ENCODE measurements at places on chromosomes 2 and 18.

DNA sequence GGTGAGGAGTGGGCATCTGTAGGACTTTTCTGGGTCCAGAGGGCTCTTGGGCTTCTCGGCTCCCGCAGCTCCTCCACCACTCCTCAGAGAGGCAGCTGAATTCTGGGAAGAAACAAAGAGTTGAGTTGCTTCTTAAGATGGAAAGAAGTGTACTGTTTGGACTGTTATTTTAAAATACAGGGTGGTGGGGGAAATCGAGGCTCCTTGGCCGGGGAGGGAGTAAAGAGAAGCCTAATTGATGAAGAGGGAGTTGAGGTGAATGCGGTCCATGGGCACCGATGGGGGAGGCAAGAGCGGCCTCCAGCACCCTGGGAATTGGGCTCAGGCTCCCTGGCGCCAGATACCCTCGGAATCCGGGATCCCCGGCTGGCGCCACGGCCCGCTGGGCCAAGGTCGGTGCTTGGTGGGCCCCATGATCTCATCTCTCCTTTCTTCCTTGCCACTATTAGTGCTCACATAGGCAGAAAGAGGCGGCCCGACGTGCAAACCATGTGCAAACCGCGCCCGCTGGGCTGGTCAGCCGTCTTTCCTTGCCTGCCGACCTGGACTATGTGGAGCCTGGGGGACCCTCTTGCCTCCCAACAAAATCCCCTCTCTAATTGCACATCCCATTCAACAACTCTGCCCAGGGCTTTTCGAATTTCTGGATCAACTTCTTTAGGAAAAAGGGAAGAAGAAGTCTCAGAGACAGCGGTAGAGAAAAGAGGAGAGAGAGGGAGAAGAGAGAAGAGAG, 604 bp upstream of the SIX3 start:
- DNase-seq, result no peak

- no peak for DNase-seq
Observed at GRCh38 chr2:45229411-45229810, 220.2 kb upstream of the SIX2 start.

DNA sequence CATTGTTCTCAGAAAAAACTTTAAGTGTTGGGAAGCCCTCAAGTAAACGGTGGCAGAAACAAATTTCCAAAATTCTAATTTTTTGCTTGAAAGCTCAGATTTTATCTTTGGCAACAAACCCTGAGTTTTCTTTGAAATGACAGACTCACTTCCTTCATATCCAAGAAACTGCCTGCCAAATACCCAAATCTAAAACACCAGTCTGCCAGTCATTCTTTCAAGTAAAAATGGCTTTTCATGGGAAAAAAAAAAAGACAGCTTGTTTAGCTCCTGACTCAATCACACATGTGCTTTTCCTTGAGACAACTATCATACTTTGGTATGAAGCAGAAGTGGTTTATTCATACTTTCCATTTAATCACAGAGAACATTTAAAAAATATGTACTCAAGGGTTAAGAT, 40.6 kb upstream of the CSRNP3 start:
- no peak for DNase-seq

GRCh38 chr2:142769761-142770160, 107.7 kb upstream of the KYNU start:
- DNase-seq, result no peak

DNA sequence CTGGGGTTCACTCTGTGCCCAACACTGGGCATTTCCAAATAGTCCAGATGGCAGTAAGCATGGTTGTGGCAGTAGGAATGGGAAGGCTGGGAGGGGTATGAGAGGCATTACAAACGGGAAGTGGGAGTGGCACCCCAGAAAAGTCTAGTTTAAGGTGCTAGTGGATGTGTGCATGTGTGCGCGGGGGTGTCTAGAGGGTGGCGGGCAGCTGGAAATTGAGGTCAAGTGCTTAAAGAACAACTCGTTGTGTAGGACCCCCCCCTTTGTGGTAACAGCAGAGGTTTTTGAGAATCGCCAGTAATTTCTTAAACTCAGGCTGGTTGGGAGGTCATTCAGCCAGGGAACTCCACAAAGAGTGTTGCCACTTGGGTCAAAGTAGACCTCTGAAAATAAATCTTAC, 69.9 kb downstream of the RHBDD1 start:
- no peak for DNase-seq

Data from NK-92 treated with Interleukin-12 subunit alpha and Interleukin-12 subunit beta, amount 100 ng/mL, for 24 hours (cell line).